ENCODE measurements at places on chromosomes 2 and 18. TPM values are rescaled to one million over a fixed set of nuclear protein-coding genes. Genes with fewer than 3 reads are reported as not detected.
A peak's percentile ranks its signal among the peaks of the same experiment; 100 is the strongest.

GRCh38 chr18:78376046-78376445, 603.6 kb upstream of the SALL3 start:
- no peak overlapping the region for H3K27ac ChIP-seq
- H3K4me3 ChIP-seq, result no peak overlapping the region
- H3K4me1 ChIP-seq, result no peaks in the 10 kb centered on the region
- DNase-seq, result no peak

DNA sequence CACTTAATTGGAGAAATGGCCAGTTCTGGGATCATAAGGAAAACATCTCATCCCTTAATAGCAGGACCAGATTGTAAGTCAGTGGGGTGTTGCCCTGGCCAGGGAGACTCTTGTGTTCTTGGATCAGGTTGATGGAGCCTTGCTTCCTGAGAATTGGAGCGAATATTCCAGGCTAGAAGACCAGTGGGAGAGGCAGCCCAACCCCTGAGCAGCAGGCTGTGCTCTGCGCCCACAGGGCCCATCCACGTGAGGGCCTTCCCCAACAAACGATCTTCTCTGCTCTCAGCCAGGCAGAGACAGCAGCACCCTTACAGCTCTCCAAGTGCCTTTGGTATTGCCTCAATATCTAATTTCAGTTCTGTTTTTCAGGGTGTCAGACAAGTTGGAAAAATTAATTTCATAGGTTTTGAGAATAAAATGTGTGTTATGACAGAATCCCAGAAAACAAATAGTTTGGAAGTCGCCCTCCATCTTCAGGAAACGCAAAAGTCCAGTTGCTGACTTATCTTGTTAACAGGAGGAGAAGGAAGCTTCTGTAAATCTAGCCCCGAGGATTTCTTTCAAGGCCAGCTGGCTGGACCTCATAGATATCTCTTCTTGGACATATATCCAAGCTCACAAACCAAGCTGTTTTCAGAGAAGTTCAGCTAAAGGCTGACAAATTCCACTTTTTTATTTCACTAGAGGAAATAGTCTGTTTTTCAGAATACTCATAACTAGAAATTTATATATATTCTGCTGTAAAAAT, 105.5 kb downstream of the COPS8 start:
- H3K27ac ChIP-seq, result peak overlapping the region; percentile 68
- no peak for DNase-seq
- no peaks in the 10 kb centered on the region for H3K27me3 ChIP-seq
- no peaks in the 10 kb centered on the region for H3K4me1 ChIP-seq

GRCh38 chr2:150586858-150587257, 99.4 kb upstream of the RND3 start:
- no peaks in the 10 kb centered on the region for H3K27me3 ChIP-seq
- no peaks in the 10 kb centered on the region for H3K4me1 ChIP-seq
- H3K36me3 ChIP-seq, result no peaks in the 10 kb centered on the region
- DNase-seq, result no peak
- H3K27ac ChIP-seq, result no peak overlapping the region
- H3K4me3 ChIP-seq, result no peak overlapping the region

DNA sequence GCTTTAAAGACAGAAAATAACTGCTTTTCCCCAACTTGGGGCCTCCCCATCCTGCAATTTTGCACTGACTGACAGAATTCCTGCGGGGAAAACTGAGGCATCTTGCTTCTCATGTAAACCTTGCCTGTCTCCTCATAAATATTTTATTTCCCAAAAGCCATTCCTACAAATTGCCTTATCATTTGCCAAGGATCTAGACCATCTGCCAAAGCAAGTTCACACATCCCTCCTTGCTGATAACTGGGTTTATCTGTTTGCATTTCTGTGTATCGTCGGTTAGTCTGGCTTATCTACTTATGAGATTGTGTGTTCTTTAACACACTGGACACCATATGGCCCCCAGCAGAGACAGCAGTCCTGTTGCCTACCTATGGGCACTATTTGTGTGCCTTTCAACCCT, 3.0 kb upstream of the CNGA3 start:
- H3K4me1 ChIP-seq, result peaks cover 19% of the 10 kb centered on the region
- H3K27ac ChIP-seq, result no peak overlapping the region
- peaks cover 55% of the 10 kb centered on the region for H3K27me3 ChIP-seq
- no peak overlapping the region for H3K4me3 ChIP-seq
- H3K36me3 ChIP-seq, result no peaks in the 10 kb centered on the region

- H3K4me1 ChIP-seq, result no peaks in the 10 kb centered on the region
- DNase-seq, result peak; percentile 42
- H3K27ac ChIP-seq, result no peak overlapping the region
- H3K4me3 ChIP-seq, result no peak overlapping the region
- H3K27me3 ChIP-seq, result no peaks in the 10 kb centered on the region
Measured at GRCh38 chr2:233817361-233817911, 36.9 kb downstream of the HJURP start.

DNA sequence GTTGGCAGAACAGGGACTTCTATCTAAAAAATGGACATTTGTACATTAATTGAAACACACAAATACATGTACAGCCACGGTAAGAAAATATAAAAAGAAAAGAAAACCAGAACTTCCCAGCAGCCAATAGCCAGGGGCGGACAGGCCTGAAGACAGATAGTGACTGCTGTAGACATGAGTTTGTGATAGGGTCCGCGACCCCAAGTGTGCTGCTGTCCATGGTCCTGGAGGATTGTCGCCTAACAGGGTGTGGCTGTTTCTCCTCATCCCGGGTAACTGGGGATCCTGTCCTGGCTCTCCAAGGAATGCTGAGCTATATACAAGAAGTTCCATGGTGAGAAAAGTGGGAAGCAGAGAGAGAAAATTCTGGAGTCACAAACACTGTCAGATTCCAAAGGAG, 266.5 kb upstream of the SALL3 start:
- no peaks in the 10 kb centered on the region for H3K4me1 ChIP-seq
- no peaks in the 10 kb centered on the region for H3K27me3 ChIP-seq
- H3K27ac ChIP-seq, result no peak overlapping the region
- DNase-seq, result no peak
- H3K36me3 ChIP-seq, result no peaks in the 10 kb centered on the region

Gene CROCC2
- not detected for total RNA-seq

DNA sequence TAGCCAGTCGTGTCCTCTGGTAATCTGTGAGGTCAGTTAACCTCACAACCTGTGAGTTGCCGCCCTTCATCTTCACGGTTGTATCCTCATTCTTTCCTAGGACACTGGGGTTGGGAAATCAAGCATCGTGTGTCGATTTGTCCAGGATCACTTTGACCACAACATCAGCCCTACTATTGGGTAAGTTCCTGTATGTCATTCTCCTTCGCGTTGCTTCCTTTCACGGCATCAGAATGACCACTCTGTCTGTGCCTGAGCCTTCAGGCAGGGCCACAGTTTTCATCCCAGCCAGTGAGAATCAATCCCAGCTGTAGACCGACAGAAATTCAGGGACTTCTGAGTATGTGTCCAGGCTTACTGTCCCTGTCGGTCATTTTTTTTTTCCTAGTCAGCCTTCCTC, 67.1 kb downstream of the RAB31 start:
- DNase-seq, result no peak
- no peak overlapping the region for H3K4me3 ChIP-seq
- H3K27ac ChIP-seq, result no peak overlapping the region

Data from suprapubic skin (tissue), 4 donors.